Activated T-helper 1 cell treated with anti-CD3 and anti-CD28 coated beads, Interleukin-12 subunit alpha, Interleukin-12 subunit beta, Interleukin-2, Interleukin-4 antibody, amounts not matched to agents 30 ng/mL and 10 ng/mL and 1 ng/mL, durations not matched to agents 14 hours and 24 hours and 36 hours (primary cell): ENCODE measurements at places on chromosomes 2 and 18.

GRCh38 chr2:71562518-71562917 is 109.2 kb downstream of the DYSF start:
- DNase-seq, result no peak

DNA sequence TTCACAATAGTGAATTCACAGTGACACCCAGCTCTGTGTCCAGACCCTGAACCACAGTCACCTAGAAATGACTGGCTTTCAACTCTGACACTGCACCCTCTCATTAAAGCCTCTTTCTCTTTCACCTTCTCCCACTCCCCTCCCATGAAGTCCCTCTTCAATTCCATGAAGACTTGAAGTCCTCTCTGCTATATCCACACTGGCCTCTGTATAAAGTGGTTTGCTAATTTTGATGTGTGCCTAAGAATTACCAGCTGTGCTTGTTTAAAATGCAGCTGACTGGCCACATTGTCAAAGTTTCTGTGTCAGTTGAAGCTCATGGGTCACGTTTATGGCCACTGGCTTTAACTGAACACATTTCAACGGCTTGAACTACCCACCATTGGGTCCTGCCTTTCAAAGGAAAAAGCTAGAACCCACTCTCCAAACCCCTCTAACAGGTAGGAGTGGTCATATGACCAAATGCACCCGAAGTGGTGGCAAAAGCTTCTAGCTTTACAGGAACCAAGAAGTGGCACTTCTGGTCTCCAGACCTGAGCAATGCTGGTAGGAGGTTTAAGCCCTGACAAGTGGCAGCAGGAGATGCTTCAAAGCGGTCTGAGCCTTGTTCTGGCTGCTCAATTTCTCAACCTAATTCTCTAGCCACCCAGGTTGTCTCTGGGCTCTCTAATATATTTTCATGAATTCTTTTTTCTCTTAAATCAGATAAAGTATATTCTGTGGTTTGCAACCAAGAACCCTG is 34.2 kb downstream of the B4GALT6 start:
- no peak for DNase-seq

GRCh38 chr18:63951302-63951705 is 2.2 kb downstream of the HMSD start:
- DNase-seq, result no peak

GRCh38 chr2:95014126-95014708 is 11.3 kb upstream of the MAL start:
- no peak for DNase-seq

- no peak for DNase-seq
Observed at GRCh38 chr2:215436705-215437565, 1.1 kb upstream of the FN1 start.

DNA sequence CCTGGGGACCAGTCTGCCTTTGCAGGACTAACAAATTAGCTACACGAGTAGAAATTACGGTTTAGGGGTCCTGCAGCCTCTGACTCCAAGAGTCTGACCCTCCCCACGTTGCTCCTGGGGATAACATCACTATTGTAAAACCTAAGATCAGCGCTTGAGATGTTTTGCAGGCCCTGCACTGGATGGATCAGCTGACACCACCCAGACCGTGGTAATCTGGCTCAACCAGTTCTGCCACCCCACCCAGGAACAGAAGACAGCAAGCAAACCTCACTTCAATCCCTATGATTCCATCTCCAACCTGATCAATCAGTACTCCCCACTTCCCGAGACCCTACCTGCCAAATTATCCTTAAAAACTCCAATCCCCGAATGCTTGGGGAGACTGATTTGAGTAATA is 31.7 kb downstream of the NGEF start:
- no peak for DNase-seq

DNA sequence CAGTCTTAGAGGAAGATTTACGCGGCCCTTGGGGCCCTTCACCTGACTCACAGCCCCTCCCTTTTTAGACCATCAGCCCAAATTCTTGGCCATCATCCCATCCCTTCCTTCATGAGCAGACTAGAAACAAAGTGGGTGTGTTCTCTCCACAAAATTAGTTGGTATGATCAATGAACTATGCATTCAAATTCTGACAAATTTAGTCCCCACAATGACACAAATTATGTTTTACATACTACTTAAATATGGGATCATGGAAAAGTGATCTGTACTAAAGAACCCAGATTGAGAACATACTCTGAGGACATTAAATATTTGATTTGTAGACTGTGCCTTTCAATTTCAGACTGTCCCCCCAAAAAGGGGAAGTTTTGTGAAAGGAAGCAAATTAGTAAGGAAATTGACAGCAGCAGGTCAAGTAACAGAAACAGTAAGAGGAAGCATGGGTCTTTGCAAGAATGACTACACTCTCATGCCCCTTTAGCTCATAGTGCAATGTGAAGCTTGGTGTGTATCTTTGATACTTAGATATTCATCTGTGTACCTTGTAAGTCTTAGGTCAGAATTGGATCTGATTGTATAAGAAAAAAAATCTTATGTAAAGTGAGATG is 2.2 kb upstream of the MAPRE2 start:
- no peak for DNase-seq

DNA sequence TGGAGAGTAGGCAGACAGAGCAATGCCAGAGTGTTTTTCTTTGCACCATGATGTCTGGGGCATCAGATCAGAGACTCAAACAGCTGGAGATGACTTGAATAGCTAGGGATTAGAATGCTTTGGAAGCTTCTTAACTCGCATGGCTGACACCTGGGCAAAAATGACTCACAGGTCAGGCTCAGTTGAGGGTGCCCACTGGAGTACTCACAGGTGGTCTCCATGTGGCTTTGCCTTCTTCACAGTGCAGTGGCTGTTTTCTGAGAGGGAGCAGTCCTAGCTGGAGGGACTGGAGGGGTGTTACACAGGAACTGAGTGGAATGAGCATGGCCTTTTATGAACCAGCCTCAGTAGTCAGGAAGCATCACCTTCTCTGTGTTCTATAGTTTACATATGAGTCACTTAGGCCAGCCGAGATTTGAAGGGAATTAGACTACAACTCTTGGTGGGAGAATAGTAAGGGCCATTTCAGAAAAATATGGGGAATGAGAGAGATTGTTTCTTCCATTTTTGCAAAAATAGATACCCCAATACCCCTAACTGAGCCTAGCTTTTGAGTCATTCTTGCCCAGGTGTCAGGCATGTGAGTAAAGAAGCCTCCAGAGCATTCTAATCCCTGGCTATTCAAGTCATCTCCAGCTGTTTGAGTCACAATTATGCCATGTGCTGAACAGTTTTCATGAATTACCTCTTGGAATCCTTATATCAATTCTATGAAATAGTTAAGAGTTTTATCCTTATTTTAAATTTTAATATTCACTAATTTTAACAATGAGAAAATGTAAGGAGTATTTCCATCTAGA is 7.1 kb upstream of the PPP1R1C start:
- no peak for DNase-seq

GRCh38 chr2:209662021-209662420 is 109.6 kb upstream of the UNC80 start:
- DNase-seq, result no peak

GRCh38 chr2:223026357-223027110 is 25.5 kb upstream of the KCNE4 start:
- no peak for DNase-seq

- no peak for DNase-seq
Observed at GRCh38 chr2:100611079-100612029, 48.6 kb downstream of the PDCL3 start.

- DNase-seq, result no peak
Observed at GRCh38 chr18:10374195-10374594, 80.2 kb upstream of the APCDD1 start.

DNA sequence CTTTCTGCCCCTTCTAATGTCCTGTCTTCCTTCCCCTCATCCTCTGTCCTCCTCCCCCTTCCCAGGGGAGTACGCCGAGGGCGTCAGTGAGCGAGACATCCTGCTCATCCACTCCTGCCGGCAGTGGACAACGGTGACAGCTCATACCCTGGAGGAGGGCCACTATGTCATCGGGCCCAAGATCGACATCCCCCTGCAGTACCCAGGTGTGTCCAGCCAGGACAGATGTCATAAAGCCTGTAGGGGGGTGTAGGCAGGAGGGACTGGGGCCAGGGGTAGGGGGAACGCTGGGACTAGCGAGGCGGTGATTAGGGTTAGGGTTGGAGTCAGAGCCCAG is 3.4 kb downstream of the GAREM2 start:
- no peak for DNase-seq

- no peak for DNase-seq
Observed at GRCh38 chr18:56269958-56270357, 368.4 kb downstream of the TXNL1 start.

- no peak for DNase-seq
Observed at GRCh38 chr2:132824716-132825115, 154.7 kb upstream of the LYPD1 start.

- DNase-seq, result no peak
Observed at GRCh38 chr2:135349941-135350340, 181.1 kb downstream of the ZRANB3 start.

GRCh38 chr18:79093986-79094385 is 24.8 kb downstream of the ATP9B start:
- no peak for DNase-seq

DNA sequence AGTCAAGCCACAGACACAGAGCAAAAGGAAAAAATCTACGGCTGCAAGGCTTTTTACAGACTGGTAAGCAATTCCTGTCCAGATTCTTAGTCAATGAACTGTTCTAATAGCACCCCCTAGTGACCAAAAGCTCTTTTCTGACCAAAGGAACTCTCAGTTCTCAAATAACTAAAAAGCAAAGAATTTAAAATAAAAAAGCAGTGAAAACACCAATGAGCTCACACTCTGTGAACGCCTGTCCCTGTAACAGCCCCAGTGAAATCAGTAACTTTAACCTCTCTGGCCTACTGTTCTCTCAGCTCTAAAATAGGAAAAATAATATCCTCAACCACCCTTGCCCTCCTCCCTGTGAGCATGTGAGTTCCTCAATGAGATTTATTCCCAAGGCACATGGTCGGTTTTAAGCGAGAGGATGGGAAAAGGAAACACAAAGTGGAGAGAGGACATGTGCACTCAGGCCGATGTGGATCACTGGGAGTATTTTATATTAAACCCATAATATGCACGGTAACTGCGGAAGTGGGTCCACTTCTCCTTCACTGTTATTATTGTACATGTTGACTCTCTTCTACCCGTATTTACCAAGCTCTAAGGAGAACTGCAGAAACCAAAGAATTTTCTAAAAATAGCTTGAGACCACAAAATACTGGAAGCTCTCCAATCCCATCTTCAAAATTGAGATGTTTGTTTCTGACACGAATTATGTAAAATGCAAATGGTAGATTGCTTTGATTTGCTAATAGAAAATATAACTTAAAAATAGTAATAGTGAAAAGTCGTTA is 128.5 kb downstream of the STK39 start:
- peak; percentile 5 for DNase-seq

- no peak for DNase-seq
Observed at GRCh38 chr2:23602116-23602515, 217.1 kb downstream of the KLHL29 start.

- no peak for DNase-seq
Observed at GRCh38 chr2:47162780-47163179, 7.7 kb upstream of the STPG4 start.

GRCh38 chr2:14910654-14911053 is 278.1 kb downstream of the LRATD1 start:
- DNase-seq, result no peak

DNA sequence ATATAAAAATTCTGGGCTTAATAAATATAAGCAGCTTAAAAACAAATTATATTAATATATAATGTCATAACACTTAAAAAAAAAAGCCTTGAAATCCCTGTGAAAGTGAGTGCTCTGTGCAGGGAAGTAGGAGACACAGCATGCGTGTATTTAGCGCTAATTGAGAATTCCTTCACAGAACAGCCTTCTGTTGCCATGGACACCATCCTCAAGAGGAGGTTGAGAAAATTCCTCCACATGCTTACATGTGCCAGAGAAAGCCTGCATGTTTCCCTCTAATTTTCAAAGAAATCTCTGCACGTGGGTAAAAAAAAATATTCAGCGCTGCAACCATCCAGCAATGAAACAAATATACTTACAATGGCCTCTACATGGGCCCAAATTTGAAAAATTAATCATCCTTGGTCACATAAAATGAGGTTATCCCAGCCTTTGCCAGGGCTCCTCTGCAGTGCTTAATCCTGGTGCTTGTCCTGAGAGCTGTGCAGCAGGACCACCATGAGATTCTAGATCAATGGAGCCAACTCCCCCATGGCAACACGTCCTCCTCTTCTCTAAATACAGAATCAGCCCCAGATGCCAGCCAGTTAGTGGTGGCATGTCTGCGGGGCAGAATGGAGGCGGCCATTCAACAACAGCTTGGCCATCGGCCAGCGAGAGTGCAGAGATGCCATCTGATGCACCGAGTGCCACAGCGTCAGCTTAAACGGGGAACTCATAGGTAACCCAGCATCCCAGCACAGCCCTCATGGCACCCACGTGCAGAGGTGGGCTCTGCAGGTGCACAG is 228.0 kb downstream of the MYT1L start:
- no peak for DNase-seq

DNA sequence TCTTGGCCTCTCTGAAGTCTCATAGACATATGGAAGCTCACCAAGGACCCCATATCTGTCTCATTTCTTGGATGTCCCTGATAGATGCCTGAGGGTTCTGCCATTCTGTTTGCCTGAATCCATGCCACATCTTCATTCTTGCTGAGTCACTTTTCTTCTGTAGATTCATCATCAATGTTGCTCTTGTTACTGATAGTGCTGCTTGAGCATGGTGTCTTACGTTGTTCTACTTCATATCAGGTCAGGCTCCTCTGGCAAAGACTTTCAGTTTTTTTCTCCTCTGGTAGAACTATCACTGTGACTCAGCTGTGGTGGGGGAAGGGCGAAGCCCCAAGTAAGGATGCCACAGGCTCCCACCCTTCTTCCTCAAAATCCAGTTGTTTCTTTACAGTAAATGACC is 885.2 kb downstream of the DCDC2C start:
- no peak for DNase-seq

GRCh38 chr2:234670806-234671205 is 173.9 kb upstream of the ARL4C start:
- no peak for DNase-seq

GRCh38 chr2:212815453-212815852 is 276.9 kb upstream of the ERBB4 start:
- DNase-seq, result no peak

- no peak for DNase-seq
Observed at GRCh38 chr2:239308661-239309397, 92.0 kb downstream of the HDAC4 start.

DNA sequence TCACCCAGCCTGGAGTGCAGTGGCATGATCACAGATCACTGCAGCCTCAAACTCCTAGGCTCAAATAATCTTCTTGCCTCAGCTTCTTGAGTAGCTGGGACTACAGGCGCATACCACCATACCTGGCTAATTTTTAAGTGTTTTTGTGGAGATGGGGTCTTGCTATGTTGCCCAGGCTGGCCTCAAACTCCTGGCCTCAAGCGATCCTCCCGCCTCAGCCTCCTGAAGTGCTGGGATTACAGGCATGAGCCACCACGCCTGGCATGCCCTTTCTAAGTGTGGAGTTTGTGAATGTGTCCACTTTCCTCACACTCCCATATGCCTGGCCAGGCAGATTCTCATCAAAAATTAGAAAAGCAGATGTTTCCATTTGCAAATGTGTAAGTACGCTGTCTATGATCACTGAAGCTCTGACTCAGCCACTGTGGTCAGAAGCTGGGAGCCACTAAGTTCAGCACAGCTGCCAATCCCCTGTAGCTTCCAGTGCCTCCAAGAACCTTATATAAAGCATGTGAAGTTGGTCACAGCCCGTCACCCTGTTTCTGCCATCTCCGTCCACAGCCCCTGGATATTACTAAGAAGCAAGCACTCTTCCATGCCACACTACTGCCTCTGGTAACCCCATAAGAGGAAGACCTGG is 155.4 kb downstream of the FAM210A start:
- no peak for DNase-seq
